Activated T-cell treated with anti-CD3 and anti-CD28 coated beads, Interleukin-2, amount 50 U/mL, for 72 hours (primary cell): ENCODE measurements at places on chromosomes 5 and 9. TPM values are rescaled to one million over a fixed set of nuclear protein-coding genes. Genes with fewer than 3 reads are reported as not detected.
A peak's percentile ranks its signal among the peaks of the same experiment; 100 is the strongest.

- DNase-seq = no peak
Measured at GRCh38 chr5:24496268-24496667, 148.5 kb downstream of the CDH10 start.

- no peak for DNase-seq
Measured at GRCh38 chr9:20369391-20369790, 252.9 kb downstream of the MLLT3 start.

DNA sequence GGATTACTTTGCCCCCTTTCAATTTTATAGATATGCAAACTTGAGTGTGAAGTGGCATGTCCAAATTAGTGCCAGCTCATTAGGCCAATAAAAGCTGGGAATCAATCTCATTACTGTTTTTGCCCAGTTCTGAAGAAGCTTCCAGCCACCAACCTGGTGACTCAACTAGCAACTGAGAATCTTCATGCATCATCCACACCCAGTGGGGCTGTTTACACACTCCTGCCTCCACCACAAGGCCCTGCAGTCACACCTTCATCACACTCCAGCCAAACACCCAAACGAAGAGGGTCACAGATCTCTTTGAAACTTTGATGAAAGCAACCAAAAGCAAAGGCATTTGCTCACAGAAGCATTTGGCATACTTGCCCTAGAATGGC, 41.3 kb upstream of the S1PR3 start:
- peak; percentile 59 for DNase-seq

GRCh38 chr5:174098694-174099093, 53.2 kb downstream of the NSG2 start:
- DNase-seq = no peak

GRCh38 chr5:115480271-115480670, 64.3 kb downstream of the FEM1C start:
- no peak for DNase-seq

DNA sequence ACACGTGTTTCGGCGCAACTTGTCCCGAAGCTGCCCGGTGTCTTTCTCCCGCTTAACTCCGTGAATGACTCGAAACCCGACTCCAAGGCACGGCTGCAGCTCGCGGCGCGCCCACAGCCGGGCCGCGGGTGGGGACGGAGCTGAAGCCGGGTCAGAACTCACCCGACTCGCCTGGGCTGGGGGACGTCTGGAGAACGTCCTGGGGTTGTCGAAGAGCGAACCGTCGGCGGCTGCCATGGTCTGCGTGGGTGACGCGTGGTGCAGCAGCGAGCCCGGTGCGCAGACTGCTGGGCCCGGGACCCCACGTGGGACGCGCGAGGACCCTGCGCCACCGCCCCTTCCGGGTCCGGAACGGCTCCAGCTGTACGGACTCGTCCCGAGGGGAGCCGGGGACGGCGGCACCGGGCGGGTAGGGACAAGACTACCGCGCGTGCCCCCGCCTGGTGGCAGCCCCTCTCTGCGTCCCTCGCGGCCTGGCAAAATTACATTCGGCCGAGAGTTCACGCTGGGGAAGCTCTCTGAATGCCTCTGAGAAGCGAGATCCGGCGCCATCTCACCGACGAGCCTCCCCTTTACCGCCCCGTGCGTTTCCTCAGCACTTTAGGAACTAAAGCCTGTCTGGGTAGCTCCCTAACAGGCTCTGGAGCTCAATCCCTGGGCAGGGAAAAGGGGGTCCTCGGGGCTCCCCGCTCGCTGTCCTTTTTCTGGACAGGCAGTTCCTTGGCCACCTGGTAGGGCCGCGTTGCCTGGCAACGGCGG, at the start of gene DDX31:
TSS of gene DDX31 (minus strand) at position 286 of the 759 bp plus-strand sequence. CDS start at position 237, 49 bp downstream.
- DNase-seq = peak; percentile 90

- DNase-seq = no peak
Measured at GRCh38 chr5:25056836-25057235, 412.1 kb upstream of the CDH10 start.

GRCh38 chr9:35079041-35079425, 709 bp downstream of the FANCG start:
- no peak for DNase-seq

The NUTM2G gene
- total RNA-seq = not detected

The PTPN3 gene
- 2.7 TPM for total RNA-seq

The DND1 gene
- 4.6 TPM for total RNA-seq

The SMARCA2 gene
- 120 TPM for total RNA-seq

The BARHL1 gene
- total RNA-seq = not detected

The LHX3 gene
- 0.17 TPM for total RNA-seq

The C5orf58 gene
- not detected for total RNA-seq

The CCDC183 gene
- 0.46 TPM for total RNA-seq
